T-helper 2 cell (primary cell): ENCODE measurements at places on chromosomes 16 and 17.

DNA sequence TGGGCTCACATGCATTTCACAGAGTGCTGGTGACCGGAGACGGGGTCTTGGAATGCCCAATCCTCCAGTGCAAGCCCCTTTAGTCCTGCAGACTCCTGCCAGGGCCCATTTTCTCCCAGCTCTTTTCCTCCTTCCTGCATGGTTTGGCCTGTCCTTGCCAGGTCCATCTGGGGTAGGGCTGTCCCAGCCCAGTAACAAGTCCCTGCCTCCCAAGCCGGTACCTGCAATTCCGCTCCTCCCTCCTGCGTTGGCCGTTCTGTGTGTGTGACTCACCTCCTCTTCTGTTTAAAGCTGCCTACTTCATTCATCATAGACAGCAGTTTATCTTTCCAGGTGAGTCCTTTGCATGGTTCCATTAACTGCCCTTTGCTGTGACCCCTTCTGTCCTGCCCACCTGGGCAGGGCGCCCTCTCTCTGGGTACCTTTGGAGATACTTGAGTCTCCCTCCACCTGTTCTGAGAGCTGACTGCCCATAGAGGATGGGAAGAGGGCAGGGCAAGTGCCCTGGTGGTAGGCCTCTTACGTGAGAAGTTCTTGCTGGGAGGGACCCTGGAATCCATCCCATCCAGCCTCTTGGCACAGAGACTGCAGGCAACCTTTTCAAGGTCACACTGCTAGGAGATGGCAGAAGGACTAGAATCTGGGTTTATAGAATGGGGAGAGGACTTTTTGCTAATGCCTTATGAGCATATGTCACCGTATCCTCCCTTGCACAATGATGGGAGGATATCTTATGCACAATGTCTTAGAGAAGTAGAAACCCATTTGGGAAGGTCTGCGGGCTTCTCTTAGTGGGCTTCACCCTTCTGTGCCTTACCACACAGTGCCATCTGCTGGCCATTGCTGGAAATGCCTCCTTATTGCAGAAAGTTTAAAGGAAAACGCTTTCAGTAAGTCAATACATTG lies 29.7 kb upstream of the LGALS9 start:
- DNase-seq, result peak; percentile 68

DNA sequence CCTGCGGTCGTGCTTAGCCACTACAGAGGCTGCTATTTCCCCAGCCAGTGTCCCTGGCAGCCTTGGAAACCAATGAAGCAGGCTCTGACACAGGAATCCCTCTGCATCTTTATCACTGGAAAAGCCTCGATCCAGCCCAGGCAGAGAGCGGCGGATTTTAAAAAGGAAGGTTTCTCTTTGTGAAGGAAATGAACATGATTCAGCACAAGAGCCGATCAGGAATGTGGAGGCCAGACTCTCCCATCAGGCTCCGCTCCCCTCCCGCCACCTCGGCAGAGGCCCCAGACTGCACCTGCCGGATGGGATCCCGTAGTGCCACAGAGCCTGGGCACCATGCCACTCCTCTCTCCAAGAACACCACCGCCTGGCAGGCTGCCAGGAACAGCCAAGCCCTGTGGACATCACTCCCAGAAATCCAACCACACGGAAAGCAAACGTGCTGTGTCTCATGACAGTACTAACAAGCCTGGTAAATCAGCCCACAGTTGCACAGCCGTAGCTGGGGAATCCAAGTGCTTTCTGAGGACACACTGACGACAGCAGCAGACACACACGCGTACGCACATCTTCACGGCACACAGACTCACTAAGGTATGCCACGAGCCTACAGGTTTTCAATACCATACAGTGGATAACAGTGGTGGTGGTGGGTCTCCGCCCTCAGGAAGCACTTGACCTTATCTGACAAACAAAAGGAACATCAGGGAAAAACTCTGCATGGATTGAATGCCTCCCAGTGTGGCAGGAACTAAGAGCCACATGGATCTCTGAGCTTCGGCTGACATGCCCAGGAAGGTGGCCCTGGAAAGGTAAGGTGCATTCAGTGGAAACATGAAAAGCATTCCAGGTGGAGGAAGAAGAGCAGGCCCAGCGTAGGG lies 5.4 kb downstream of the LRRC75A start:
- DNase-seq, result no peak

DNA sequence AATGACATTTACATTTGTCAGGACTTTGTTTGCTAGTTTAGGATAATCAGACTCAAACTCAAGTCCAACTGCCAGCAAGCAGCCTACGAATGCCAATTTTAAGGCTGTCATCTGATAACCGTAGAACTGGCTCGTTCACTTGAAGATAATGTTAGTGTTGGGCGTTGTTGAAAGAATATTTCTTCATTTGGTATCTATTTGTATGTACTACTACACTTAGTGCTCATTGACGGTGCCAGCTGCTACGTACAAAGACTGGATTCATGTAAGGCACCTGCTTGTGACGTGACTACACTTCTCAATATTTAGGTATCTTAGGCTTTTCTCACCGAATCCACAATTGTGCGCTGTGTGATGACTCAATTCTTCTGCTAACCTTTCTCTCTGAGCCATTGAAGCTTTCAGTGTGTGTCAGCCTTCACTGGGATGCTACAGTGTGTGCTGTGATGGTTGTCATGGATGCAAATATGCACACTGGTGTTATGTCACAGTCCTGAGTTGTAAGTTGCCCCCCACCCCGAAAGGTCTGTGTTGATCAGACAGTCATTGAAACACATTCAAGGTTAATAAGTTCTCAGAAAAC lies 5.7 kb downstream of the ATP2C2 start:
- DNase-seq, result no peak

DNA sequence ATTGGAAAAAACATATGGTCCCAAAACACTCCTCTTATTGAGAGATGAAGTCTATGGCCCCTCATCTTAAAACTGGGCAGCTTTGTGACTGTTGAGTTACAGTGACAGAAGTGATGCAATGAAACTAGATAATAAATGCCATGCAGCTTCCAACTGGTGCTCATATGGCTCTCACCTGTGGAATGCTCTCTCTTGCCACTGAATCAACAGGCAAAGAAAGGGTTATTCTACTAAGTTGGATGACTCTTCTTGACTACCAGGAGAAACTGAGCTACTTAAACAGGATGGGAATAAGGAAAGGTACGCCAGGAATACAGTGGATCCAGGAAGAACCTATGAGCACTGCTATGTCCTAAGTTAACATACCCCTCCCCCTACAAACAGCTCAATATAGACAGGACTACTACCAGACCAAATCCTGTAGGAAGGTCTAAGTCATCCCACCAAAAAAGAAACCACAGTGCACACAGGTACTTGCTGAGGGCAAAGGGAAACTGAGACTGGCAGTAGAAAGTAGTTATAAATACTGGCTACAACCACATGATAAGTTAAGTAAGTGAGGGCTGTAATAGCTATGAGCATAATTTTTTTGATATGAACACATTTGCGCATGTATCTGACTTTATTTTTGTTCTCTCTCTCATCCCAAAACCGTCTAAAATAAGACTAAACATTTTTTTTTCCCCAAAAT lies 398.5 kb downstream of the ZFHX3 start:
- no peak for DNase-seq

DNA sequence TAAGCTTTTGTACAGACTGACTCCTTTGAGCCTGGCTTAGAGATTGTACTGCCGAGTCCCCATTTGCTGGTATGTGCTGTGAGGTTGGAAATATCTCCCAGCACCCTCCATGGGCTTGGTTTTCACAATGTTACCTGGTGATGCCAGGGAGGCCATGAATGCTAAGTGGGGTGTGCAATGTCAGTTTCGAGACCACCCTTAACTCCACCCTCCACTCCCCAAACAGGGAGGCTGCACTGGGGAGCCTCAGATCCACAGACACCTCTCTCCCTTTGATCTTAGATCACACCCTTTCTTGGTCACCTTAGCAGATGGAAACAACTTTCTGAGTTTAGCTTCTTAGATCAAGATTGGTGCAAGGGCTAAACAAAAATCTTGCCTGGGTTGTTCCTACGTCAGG lies 28.6 kb upstream of the PIK3R6 start:
- DNase-seq, result no peak

- no peak for DNase-seq
Measured at GRCh38 chr16:48394355-48394703, 9.1 kb upstream of the SIAH1 start.

GRCh38 chr17:83086199-83086880 lies 6.9 kb downstream of the METRNL start:
- DNase-seq, result no peak

DNA sequence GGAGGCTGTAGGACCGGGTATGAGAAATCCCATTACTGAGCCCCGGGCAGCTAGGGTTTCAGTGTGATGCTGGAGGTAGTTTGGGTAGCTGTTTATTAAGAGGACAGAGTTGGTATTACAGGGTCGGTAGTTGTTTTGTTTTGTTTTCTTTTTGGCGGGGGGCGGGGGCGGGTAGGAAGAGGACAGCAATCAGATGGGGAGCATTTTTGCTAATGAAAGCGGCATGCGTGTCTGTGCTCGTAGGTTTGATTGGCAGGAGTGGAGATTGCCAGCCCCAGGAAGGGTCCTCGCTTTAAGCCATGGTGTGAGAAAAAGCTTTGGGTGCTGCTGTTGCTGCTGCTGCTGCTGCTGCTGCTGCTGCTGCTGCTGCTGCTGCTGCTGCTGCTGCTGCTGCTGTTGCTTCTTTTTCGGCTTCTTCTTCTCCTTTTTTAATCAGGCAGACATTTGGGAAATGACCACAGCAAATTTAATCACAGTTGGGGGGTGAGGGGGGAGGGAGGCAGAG lies 498.5 kb upstream of the ZFHX3 start:
- DNase-seq, result no peak

DNA sequence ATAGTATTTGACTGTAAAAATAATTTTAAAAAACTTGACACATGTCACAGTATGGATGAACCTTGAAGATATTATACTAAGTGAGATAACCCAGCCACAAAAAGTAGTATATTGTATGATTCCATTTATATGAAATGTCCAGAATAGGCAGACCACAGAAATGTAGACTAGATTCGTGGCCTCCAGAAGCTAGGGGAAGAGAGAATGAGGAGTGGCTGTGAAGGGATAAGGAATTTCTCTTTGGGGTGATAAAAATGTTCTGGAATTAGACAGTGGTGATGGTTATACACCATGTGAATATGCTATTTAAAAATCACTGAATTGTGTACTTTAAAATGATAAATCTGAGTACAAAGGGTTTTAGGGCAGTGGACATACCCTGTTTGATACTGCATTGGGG lies 253.1 kb upstream of the DYNLRB2 start:
- DNase-seq, result no peak

DNA sequence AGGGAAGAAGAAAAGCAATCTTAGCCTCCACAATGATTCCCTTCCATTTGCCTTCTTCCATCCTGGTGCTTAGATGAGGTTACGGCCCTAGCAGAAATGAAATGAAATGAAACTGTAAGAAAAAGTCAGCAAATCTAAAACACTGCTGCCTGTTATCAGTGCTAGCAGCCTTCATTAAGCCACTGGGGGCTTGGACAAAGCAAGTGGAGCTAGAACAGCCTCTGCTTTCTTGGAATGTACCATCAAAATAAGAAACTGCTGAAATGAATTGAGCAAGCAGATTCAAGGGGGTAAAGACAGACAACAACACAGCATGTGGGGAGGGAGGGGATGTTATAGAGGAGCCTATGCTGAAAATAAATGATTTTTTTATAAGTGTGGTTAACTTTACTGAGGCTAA lies 5.1 kb downstream of the ANKFN1 start:
- DNase-seq, result no peak

DNA sequence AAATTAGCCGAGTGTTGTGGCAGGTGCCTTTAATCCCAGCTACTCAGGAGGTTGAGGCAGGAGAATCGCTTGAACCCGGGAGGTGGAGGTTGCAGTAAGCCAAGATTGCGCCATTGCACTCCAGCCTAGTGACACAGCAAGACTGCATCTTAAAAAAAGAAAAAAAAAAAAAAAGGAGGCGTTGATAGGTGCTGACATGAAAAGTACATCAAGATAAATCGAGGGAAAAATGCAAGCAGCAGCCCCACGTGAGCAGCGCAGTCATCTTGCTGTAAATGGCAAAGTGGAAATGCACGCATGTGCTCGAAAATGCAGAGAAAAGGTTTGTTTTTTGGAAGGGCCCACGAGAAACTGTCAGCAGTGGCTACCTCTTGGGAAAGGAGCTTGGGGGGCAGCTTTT lies 20.9 kb downstream of the MXRA7 start:
- no peak for DNase-seq

- DNase-seq, result no peak
Measured at GRCh38 chr17:38911081-38911730, 14.2 kb upstream of the LASP1NB start.

- no peak for DNase-seq
Measured at GRCh38 chr17:75383842-75384195, 21.7 kb downstream of the GRB2 start.

DNA sequence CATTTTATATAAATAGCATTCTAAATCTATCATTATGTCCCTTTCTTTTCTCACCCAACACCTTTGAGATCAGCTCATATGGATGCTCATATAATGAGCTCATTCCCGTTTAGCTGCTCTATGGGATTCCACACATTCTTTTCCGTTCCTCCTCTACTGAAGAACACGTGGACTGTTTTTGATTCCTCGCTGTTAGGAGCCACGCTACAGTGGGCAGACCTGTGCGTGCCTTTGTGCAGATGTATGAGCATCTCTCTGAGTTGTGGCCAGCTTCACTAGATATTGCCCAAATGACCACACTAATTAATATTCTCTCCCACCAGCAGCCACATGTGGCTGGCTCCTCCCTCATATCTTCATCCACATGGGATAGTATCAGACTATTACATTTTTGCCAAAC lies 6.0 kb upstream of the TNFRSF13B start:
- DNase-seq, result no peak

GRCh38 chr17:55149485-55149884 lies 115.3 kb upstream of the HLF start:
- DNase-seq, result no peak

- peak; percentile 44 for DNase-seq
Measured at GRCh38 chr16:88561485-88562359, 8.5 kb upstream of the ZC3H18 start.

DNA sequence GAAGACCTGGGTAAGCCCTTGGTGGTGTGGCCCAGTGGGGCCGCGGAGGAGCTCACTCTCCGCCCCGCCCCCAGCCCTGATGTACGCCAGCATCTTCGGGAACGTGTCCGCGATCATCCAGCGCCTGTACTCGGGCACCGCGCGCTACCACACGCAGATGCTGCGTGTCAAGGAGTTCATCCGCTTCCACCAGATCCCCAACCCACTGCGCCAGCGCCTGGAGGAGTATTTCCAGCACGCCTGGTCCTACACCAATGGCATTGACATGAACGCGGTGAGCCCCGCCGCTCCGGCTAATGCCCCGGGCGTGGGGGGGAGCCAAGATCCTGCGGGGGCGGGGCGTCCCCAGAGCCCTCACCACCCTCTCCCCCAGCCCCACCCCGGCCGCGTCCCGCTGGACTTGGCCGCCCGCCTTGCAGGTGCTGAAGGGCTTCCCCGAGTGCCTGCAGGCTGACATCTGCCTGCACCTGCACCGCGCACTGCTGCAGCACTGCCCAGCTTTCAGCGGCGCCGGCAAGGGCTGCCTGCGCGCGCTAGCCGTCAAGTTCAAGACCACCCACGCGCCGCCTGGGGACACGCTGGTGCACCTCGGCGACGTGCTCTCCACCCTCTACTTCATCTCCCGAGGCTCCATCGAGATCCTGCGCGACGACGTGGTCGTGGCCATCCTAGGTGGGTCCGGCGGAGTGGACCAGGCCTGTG lies 12.1 kb upstream of the DCAF7 start:
- DNase-seq, result peak; percentile 15
